Heart right ventricle (tissue), 16 donors: ENCODE measurements at places on chromosomes 7 and 10.

DNA sequence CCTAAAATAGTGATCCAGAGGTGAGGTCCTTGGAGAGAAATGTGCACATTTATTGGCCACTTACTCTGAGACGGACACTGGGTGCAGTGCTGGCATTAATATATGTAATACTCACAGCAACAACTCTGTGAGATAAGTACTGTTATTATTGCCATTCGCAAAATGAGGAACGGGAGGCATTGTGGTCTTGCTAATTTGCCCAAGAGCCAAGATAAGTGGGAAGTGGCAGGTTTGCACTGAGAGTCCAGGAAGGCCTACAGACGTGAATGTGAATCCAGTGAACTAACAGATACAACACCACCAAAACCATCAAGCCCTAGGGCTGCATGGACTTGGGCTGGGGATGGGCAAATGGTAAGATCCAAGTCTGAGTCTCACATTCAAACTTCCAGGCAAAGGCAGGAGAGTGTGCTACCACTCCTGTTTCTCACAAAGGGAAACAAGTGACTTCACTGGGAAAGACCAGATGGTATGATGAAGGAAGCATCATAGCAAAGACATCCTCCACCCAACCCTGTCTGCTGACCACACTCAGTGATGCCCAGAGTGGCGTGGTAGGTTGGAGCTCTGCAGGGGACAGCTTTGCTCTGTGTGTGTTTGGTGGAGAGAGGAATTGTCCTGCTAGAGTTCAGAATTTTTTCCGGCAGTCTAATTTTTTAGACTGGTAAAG lies 19.2 kb downstream of the TMEM273 start:
- no peak overlapping the region for H3K27ac ChIP-seq
- H3K36me3 ChIP-seq: no peaks in the 10 kb centered on the region
- peak; percentile 2 for DNase-seq
- no peak overlapping the region for H3K4me3 ChIP-seq

DNA sequence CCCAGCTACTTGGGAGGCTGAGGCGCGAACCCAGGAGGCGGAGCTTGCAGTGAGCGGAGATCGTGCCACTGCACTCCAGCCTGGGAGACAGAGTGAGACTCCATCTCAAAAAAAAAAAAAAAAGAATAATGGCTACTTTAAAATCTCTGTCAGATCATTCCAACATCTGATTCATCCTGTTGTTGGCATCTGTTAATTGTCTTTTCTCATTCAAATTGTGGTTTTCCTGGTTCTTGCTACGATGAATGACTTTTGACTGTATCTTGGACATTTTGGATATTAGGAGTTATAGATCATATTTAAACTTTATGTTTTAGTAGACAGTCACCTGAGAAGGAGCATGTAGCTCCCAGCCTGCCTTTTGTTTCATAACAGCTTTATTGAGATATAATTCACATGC lies 8.5 kb downstream of the TPST1 start:
- no peaks in the 10 kb centered on the region for H3K27me3 ChIP-seq
- DNase-seq: no peak
- no peak overlapping the region for H3K27ac ChIP-seq
- no peaks in the 10 kb centered on the region for H3K36me3 ChIP-seq
- peaks cover 12% of the 10 kb centered on the region for H3K4me1 ChIP-seq

- no peaks in the 10 kb centered on the region for H3K27me3 ChIP-seq
- peak overlapping the region; percentile 63 for H3K27ac ChIP-seq
- no peaks in the 10 kb centered on the region for H3K36me3 ChIP-seq
- no peak for DNase-seq
Measured at GRCh38 chr10:49183596-49184542, 4.3 kb downstream of the TMEM273 start.

- H3K4me3 ChIP-seq: no peak overlapping the region
- no peaks in the 10 kb centered on the region for H3K27me3 ChIP-seq
- no peaks in the 10 kb centered on the region for H3K36me3 ChIP-seq
- peaks cover 26% of the 10 kb centered on the region for H3K4me1 ChIP-seq
- H3K27ac ChIP-seq: no peak overlapping the region
Measured at GRCh38 chr10:51691135-51691534, 8.3 kb downstream of the CSTF2T start.

DNA sequence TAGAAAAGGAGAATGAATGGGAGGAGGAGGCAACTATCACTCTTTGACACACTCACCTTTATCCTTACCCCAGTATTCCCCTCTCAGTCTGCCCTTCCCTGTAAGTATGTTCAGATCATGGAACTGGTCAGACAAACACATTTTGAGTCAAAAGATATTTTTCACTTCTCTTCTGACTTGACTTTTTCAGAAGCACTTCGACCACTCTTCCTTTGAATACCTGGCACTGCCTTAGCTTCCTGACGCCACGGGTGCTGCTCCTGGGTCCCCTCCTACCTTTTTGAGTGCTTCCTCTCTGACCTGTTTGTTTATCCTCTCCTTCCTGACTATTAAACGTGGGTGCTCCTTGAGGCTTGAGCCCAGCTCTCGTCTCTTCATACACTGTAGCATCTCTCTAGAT lies 19.8 kb upstream of the C10orf67 start:
- H3K27me3 ChIP-seq: no peaks in the 10 kb centered on the region
- DNase-seq: no peak
- peaks cover 23% of the 10 kb centered on the region for H3K4me1 ChIP-seq
- H3K4me3 ChIP-seq: no peak overlapping the region

GRCh38 chr10:21681156-21681555 lies 147.1 kb downstream of the MLLT10 start:
- no peaks in the 10 kb centered on the region for H3K27me3 ChIP-seq
- no peak overlapping the region for H3K4me3 ChIP-seq
- H3K27ac ChIP-seq: no peak overlapping the region
- H3K36me3 ChIP-seq: no peaks in the 10 kb centered on the region

- peak overlapping the region; percentile 93 for H3K4me3 ChIP-seq
- DNase-seq: peak; percentile 87
- H3K4me1 ChIP-seq: peaks cover 42% of the 10 kb centered on the region
- no peaks in the 10 kb centered on the region for H3K27me3 ChIP-seq
Measured at GRCh38 chr7:96321031-96321657, 754 bp downstream of the SLC25A13 start.

DNA sequence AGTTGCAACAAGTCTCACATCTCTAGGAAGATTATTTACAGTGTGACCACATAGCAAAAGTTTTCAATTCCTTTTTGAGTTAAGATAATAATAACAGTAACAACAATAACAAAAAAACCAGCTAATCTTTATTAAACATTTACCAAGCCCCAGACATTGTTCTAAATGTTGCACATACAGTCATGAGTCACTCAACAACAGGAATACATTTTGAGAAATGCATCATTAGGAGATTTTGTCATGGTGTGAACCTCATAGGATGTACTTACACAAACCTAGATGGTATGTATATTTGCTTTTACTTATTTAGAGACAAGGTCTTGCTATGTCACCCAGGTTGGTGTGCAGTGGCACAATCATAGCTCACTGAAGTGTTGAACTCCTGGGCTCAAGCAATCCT lies 52.0 kb downstream of the SPAM1 start:
- H3K27me3 ChIP-seq: no peaks in the 10 kb centered on the region
- no peaks in the 10 kb centered on the region for H3K4me1 ChIP-seq
- DNase-seq: no peak

DNA sequence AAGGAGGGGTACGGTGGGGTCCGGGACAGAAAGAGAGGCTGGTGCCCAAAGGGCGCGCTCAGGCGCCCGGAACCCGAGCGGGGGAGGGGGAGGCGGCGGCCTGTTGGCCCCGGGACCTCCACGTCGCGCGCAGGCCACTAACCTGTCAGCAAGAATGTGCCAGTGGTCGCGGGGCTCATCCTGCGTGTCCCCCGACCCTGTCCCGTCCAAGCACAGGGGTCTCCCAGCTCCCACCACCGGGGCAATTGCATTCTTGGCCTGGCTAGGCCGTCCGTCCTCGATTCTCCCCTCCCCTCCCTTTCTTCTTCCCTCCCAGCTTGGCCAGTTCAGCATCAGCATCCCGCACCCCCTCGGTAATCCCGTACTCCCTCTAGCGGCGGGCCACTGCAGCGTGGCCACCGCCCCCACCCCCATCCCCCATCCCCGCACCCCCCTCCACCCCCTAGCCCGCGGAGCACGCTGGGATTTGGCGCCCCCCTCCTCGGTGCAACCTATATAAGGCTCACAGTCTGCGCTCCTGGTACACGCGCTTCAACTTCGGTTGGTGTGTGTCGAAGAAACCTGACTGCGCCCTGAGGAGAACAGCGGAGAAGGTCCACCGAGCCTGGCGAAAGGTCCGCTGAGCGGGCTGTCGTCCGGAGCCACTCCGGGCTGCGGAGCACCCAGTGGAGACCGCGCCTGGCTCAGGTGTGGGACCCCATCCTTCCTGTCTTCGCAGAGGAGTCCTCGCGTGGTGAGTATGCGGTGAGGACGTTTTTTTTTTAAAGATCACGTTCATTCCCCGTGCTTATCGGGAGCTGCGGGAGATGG lies at the start of gene SGCE:
SGCE (minus strand) TSS at position 286 of the 810 bp plus-strand sequence; CDS start at position 251, 35 bp downstream.
- no peaks in the 10 kb centered on the region for H3K4me1 ChIP-seq
- no peaks in the 10 kb centered on the region for H3K36me3 ChIP-seq
- peak; percentile 73 for DNase-seq
- H3K27me3 ChIP-seq: peaks cover 61% of the 10 kb centered on the region

DNA sequence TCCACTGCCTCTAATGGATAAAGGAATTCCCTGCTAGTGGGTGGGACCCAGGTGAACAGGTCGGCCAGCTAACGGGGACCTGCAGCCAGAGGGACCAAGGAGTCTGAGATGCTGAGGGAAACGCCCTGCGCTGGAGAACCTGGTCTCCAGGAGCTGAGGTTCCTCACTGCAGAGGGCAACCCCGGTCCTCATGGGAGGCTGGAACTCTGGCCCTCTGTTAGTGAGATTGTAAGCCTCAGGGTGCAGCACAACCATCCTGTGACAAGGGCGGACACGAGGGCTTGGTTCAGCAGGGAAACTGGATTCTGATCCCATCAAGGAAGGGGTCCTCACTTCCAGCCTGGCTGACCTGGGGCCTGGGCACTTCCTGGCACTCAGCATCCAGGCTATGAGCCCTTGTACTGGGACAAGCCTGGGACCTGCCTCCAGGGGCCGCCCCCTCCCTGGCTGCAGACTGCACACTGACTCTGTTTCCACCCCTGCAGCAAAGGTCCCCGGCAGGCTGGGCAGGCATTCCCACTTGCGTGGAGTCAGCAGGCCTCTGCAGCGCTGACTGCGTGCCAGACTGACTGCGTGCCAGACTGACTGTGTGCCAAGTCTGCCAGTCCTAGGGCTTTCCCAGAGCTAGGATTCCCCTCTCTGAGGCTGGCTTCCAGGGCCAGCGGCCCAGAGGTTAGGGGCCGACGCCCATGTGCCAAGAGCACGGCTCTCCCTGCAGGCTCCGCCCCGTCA lies 143.2 kb downstream of the MAPK8 start:
- no peaks in the 10 kb centered on the region for H3K4me1 ChIP-seq
- DNase-seq: peak; percentile 60
- no peak overlapping the region for H3K4me3 ChIP-seq
- H3K27me3 ChIP-seq: no peaks in the 10 kb centered on the region

DNA sequence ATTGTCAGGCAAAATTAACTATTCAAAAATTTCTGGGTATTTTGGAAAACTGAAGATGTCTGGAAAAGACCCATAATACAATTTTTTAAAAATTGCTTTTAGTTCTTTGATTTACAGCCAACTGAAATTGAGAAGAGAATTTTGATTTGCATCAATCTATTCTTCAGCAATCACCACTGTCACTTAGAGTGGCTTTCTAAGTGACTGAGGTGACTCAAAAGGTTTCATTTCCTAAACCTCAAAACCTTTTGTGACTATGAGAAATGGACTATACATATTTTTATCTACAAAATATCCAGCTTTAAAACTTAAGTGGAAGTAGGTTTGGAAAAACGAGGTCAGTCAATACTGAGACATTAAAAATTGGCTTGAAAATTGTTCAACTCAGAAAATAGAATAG lies 60.0 kb downstream of the ENO4 start:
- H3K27ac ChIP-seq: no peak overlapping the region
- H3K4me1 ChIP-seq: no peaks in the 10 kb centered on the region
- no peaks in the 10 kb centered on the region for H3K27me3 ChIP-seq

- no peak for DNase-seq
- peaks cover 7% of the 10 kb centered on the region for H3K4me1 ChIP-seq
- H3K27me3 ChIP-seq: no peaks in the 10 kb centered on the region
- no peak overlapping the region for H3K4me3 ChIP-seq
- H3K27ac ChIP-seq: no peak overlapping the region
- peaks cover 20% of the 10 kb centered on the region for H3K36me3 ChIP-seq
Measured at GRCh38 chr10:127254276-127254675, 57.9 kb upstream of the INSYN2A start.

- DNase-seq: no peak
- no peaks in the 10 kb centered on the region for H3K4me1 ChIP-seq
- no peaks in the 10 kb centered on the region for H3K27me3 ChIP-seq
- no peak overlapping the region for H3K27ac ChIP-seq
- H3K36me3 ChIP-seq: no peaks in the 10 kb centered on the region
Measured at GRCh38 chr10:6743291-6743849, 163.3 kb upstream of the PRKCQ start.

DNA sequence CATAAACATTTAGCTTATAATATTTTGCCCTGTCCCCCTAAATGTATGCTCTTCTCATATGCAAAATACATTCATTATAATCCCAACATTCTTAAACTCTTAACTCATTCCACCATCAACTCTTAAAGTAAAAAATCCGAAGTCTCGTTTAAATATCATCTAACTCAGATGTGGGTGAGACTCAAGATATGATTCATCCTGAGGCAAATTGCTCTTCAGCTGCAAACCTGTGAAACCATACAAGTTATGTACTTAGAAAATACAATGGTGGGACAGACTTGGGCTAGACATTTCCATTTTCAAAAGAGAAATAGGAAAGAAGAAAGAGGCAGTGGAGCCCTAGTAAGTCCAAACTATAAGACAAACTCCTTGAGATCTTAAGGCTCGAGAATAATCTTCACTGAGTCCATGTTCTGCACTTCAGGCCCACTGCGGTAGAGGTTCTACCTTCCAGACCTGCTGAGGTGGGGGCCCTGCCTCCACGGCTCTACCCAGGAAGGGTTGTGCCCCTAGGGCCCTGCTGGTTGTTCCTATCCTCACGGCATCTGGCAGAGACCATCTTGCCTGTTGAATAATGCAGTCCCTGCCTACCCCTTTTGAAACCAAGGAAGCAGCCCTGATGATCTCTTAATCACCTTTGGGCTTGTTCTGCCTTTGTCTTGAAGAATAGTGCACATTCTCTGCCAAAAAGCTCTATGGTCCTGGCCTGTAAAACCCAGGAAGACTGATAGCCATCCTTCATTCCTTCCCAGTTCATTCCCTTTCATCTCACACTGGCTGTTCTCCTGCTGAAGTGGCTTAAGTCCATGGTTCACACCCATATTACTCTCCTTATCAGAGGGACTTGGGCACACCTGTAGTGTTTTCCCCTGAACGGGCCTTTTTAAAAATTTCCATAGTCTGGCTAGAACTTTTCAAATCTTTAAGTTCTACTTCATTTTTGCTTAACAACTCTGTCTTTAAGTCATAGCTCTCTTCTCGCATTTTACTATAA lies 37.3 kb downstream of the INPP5F start:
- no peak overlapping the region for H3K4me3 ChIP-seq
- DNase-seq: no peak
- H3K36me3 ChIP-seq: no peaks in the 10 kb centered on the region
- no peak overlapping the region for H3K27ac ChIP-seq

- no peak overlapping the region for H3K27ac ChIP-seq
- no peaks in the 10 kb centered on the region for H3K36me3 ChIP-seq
- H3K4me1 ChIP-seq: no peaks in the 10 kb centered on the region
- no peak overlapping the region for H3K4me3 ChIP-seq
Measured at GRCh38 chr7:145848691-145849090, 267.9 kb upstream of the CNTNAP2 start.
